ENCODE measurements at places on chromosomes 1 and 21.

- no peak for DNase-seq
Measured at GRCh38 chr1:173663159-173663558, 6.5 kb downstream of the ANKRD45 start.

GRCh38 chr1:5903031-5903430, 89.2 kb downstream of the NPHP4 start:
- DNase-seq = no peak

DNA sequence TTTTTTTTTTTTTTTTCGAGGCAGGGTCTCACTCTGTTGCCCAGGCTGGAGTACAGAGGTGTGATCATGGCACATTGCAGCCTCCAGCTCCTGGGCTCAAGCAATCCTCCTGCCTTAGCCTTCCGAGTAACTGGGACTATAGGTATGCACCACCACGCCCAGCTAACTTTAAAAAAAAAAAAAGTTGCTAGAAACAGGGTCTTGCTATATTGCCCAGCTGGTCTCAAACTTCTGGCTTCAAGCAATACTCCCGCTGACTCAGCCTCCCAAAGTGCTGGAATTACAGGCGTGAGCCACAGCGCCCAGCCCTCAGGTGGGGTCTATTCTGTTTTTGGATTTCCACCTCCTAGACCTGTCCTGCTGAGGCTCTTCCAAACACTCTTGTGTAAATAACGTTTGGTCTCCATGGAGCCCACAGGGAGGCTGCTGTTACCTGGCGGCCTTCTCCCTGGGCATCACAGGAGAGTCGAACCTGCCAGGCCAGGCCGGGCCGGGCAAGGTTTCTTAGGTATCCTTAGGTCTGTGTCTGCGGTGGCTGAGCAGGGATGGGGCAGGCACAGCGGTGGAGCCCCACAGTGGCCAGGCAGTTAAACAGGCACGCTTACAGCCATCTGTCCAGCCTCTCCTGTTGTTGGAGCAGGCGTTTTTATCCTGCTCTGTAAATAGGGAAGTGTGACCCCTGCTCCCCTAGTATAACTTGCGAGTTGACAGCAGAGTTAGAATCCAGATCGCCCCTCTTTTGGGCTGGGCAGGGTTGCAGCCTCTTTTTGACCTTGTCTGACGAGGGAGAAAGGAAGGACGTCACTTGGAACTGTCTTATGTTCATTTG, 18.8 kb downstream of the PLEKHM2 start:
- no peak for DNase-seq

GRCh38 chr1:202697038-202697437, 13.2 kb downstream of the SYT2 start:
- DNase-seq = no peak

- DNase-seq = no peak
Measured at GRCh38 chr1:16618719-16619118, 5.4 kb upstream of the NBPF1 start.

GRCh38 chr1:3712573-3713535, 39.4 kb upstream of the CCDC27 start:
- no peak for DNase-seq

- DNase-seq = no peak
Measured at GRCh38 chr1:70426154-70427131, 15.4 kb downstream of the CTH start.

DNA sequence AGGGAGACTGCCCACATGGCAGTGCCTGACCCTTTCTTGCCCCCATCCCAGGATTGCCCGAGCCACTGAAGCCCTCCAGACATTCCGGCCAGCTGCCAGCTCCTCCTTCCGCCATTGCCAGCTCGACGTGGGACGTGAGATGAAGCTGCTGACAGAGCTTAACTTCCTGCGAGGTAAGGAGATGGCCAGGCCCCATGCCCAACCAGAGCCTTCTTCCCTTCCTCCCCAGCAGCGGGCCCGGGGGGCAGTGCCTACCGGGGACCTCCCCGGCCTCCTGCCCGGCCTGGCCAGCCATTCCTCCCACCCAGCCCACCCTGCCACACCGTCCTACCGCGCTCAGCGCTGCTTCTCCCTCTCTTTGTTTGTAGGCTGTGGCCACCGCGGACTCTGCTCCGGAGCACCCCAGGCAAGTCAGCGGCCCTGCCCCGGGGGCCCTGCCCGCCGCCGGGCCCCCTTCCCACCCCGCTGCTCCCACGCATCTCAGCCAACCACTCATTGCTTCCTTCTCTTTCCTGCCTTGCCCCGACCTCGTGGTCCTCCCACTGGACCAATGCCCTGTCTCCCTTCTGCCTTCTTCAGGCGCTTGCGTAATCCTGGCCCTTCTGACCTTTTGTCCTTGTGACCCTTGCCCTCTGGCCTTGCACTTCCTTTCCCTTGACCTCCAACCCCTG, 4.9 kb downstream of the TRIM46 start:
- DNase-seq = no peak

GRCh38 chr21:28636752-28637691, 355.7 kb downstream of the LTN1 start:
- no peak for DNase-seq

DNA sequence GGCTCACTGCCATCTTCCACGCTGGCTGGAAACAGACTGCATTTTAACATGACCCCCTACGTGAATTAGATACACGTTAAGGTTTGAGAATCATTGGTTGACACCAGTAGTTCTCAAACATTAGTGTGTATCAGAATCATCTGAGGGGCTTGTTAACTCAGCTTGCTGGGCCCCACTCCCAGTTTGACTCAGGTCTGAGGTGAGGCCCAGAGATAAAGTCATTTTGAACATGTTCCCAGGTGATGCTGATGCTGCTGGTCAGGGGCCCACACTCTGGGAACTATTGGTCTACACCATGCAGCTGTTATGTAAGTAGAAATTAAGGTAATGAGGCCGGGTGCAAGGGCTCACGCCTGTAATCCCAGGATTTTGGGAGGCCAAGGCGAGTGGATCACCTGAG, 1.3 kb downstream of the LSM10 start:
- DNase-seq = no peak

Measured in CD4-positive, alpha-beta T cell treated with Interleukin-6 at 100 ng/mL for 8 hours (primary cell).